ENCODE measurements at places on chromosomes 1 and 21. TPM values are rescaled to one million over a fixed set of nuclear protein-coding genes. Genes with fewer than 3 reads are reported as not detected.

DNA sequence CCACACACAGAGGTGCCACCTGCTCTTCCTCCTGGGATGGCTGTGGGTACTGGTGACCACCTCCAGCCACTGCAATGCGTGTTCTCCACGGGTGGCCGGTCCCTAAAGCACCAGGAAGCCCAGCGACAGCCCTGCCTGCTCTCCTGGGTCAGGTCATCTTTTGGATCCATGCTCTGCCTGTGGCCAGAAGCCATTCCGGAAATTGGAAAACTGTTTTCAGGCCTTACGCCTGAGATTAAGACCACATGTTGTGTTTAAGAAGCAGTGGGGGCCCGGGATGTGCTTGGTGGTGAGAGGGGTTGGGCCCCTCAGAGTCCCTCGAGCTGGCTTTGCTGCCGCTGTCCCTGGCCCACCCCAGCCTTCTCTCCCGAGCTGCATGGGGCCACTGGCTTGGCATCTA, 150.8 kb downstream of the PEX14 start:
- DNase-seq = peak; percentile 69

- no peak for DNase-seq
Measured at GRCh38 chr1:65424573-65424889, 4.1 kb downstream of the LEPR start.

- DNase-seq = no peak
Measured at GRCh38 chr1:231950331-231951128, 323.9 kb downstream of the DISC1 start.

GRCh38 chr1:110024613-110025012, 9.8 kb upstream of the STRIP1 start:
- DNase-seq = no peak

DNA sequence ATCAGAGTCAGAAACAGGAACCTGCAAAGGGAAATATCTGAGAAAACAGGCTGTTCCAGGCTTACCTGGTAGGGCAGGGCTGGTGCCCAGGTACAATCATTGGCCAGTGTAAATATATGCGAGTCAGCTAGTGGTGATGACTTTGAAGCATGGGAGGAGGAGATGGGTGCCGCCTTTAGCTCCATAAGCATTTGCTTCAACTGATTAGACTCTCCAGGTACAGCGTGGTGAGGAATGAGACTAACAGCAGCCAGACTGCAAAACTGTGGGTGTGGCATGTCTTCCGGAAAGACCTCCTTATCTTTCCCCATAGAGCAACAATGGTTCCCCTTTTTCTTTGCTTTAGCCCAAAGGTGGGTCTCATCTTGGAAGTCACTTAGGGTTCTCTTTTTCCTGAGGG, 137.2 kb downstream of the LRIG2 start:
- no peak for DNase-seq

DNA sequence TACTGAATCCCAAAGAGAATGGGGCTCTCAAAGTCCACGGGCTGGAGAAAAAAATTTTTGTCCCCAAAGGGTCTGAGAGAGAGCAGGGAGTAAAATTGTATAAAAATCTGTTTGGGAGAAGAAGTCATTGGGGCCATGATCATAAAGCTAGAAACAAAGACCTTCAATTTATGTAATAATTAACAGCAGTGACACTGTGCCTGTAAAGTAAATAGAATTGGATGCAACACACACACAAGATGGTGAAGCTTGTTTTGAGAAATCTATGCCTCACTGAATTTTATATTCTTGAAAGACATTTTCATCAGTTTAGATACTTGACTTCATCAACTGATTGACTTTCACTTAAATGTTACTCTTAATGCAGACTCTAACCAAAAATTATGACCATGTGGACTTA, 600.5 kb upstream of the ADAMTS5 start:
- no peak for DNase-seq

DNA sequence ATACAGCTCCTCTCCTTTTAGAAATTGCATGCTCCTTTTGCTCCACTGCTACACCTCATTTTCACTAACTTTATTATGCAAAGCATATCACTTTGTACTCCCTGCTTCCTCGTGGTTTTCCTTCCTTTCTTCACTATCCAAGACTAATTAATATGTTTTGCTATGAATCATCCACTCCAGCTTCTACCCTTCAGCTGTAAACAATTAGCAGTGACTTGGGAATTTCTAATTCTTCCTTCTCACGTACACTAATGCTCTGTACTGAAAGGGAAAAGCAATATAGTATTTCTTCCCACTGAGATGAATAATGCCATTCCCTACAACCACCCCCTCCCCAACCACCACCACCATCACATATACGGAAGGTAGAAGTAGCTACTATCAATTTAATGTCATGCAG, 1917.0 kb downstream of the MRPL39 start:
- DNase-seq = peak; percentile 48

- no peak for DNase-seq
Measured at GRCh38 chr1:194474701-194475100, 1288.3 kb upstream of the B3GALT2 start.

- DNase-seq = no peak
Measured at GRCh38 chr1:93716163-93716562, 34.5 kb upstream of the BCAR3 start.

GRCh38 chr21:34668803-34669148, at the start of gene CLIC6:
Gene CLIC6 (plus strand): TSS chr21:34668994. CDS start chr21:34669389, 395 bp downstream.
- DNase-seq = no peak

GRCh38 chr1:151147665-151148064, 1.2 kb upstream of the SEMA6C start:
- no peak for DNase-seq

DNA sequence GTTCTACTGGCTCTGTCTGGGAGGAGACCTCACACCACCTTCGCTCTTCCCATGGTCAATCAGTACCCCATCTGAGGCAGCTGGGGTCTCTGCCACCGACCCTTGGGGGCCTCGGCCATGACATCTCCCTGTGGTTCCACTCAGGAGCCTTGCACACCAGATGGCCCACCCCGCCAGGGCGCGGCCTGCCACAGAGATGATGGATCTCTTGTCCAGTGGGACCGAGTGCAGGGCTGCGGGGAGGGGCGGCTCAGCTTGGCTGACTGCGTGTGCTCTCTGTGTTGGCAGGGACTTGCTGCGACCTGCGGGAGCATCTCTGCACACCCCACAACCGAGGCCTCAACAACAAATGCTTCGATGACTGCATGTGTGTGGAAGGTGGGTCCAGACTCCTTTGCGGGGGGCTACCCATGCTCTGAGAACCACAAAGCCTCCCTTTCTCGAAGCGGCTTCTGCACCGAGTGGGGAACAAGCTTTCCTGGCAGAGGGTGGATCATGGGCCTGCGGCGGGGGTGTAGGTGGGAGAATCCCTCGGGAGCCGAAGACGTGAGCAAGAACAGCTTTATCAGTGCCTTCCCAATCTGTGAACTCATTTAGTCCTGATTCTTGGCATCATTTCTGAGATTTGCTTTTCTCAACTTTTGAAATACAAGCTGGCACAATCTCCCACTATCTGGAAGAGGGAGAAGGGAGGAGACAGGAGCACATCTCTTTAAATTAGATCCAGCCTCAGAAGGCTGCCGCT, 20.9 kb upstream of the AGTRAP start:
- no peak for DNase-seq

GRCh38 chr1:167763525-167764220, 41.9 kb downstream of the MPZL1 start:
- no peak for DNase-seq

GRCh38 chr1:10694274-10694632, 102.2 kb downstream of the CASZ1 start:
- DNase-seq = no peak

DNA sequence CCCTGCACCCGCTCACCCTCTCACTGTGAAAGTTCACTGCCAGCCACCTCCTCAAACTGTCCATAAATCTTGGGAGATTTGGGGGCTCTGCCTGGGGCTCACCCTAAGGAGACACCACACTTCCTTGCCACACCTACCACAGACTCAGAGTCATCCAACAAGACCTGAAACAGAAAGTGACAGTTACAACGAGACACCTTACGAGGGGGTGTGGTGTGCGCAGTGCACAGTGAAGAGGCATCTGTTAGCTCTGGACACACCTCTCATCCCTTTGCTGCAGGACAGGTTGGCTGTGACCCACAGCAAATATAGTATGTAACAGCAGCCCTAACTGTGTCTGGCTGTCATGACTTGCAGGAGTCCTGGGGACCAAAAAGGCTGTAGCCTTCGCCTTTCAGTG, 190.2 kb downstream of the NR5A2 start:
- no peak for DNase-seq

GRCh38 chr1:172429331-172430127, 9.0 kb downstream of the C1orf105 start:
- peak; percentile 81 for DNase-seq

Gene PPP2R5A
- 38.3 TPM for total RNA-seq

Gene GBP7
- total RNA-seq = not detected

Gene SPATA45
- total RNA-seq = 0.89 TPM

Gene ADAMTS4
- 6.8 TPM for total RNA-seq

Gene PLEKHA6
- 4.1 TPM for total RNA-seq

Gene LAMC2
- 14.1 TPM for total RNA-seq

Gene UMODL1
- under 0.01 TPM for total RNA-seq

Gene INKA2
- total RNA-seq = 5.9 TPM

Data from skin of body (tissue), 3 donors.